ENCODE measurements at places on chromosomes 11 and 22. TPM values are rescaled to one million over a fixed set of nuclear protein-coding genes. Genes with fewer than 3 reads are reported as not detected.

GRCh38 chr11:59053387-59053786 lies 32.7 kb upstream of the GLYATL1B start:
- H3K4me1 ChIP-seq: peaks cover 6% of the 10 kb centered on the region
- no peak overlapping the region for H3K27ac ChIP-seq
- no peak for DNase-seq
- H3K4me3 ChIP-seq: no peak overlapping the region

Gene FAM180B
- total RNA-seq: not detected

GRCh38 chr11:61028135-61028729 lies 56.8 kb downstream of the CD6 start:
- H3K36me3 ChIP-seq: no peaks in the 10 kb centered on the region
- DNase-seq: no peak
- no peak overlapping the region for H3K27ac ChIP-seq
- H3K27me3 ChIP-seq: peaks cover 17% of the 10 kb centered on the region

GRCh38 chr11:117217141-117218084 lies 14.5 kb downstream of the PCSK7 start:
- H3K4me1 ChIP-seq: peaks cover 55% of the 10 kb centered on the region
- peak overlapping the region; percentile 41 for H3K4me3 ChIP-seq
- peak overlapping the region; percentile 95 for H3K27ac ChIP-seq

Gene DKK3
- total RNA-seq: 575 TPM

DNA sequence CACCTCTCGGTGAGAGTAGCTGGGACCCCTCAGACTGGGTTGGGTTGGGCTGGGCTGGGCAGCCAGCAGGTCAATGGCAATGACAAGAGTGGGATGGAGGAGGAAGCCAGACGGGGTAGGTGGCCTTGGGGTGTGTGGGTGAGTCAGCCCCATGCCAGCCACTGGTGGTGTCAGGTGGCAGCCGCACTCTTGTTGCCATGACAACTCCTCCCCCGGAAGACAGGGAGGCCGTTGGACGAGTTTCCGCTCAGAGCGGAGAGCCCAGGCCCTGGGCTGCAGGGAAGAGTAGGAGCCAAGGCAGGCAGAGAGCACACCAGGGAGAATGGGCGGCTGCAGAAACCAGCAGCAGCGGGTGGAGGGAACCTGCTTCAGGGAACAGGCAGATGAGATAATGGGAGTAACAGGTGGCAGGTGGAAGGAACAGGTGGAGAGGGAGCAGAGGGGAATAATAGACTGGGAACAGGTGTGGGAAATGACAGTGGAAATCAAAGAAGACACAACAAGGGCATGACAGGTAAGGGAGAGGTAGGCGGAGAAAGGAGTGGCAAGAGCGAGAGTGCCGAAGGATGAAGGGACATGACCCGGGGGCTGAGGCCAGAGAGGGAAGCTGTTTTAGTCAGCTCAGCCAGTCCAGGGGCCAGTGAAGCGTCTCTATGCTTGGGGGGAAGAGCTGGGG lies 8.7 kb downstream of the SPTBN2 start:
- no peaks in the 10 kb centered on the region for H3K27me3 ChIP-seq
- DNase-seq: no peak
- H3K4me1 ChIP-seq: peaks cover 12% of the 10 kb centered on the region
- no peak overlapping the region for H3K4me3 ChIP-seq
- H3K36me3 ChIP-seq: no peaks in the 10 kb centered on the region
- peak overlapping the region; percentile 80 for H3K27ac ChIP-seq

- no peak overlapping the region for H3K27ac ChIP-seq
- no peaks in the 10 kb centered on the region for H3K36me3 ChIP-seq
- peaks cover 53% of the 10 kb centered on the region for H3K27me3 ChIP-seq
- H3K4me1 ChIP-seq: peaks cover under 1% of the 10 kb centered on the region
- H3K4me3 ChIP-seq: no peak overlapping the region
Measured at GRCh38 chr11:19099093-19099492, 17.9 kb upstream of the ZDHHC13 start.

Gene TPH1
- total RNA-seq: 0.99 TPM

DNA sequence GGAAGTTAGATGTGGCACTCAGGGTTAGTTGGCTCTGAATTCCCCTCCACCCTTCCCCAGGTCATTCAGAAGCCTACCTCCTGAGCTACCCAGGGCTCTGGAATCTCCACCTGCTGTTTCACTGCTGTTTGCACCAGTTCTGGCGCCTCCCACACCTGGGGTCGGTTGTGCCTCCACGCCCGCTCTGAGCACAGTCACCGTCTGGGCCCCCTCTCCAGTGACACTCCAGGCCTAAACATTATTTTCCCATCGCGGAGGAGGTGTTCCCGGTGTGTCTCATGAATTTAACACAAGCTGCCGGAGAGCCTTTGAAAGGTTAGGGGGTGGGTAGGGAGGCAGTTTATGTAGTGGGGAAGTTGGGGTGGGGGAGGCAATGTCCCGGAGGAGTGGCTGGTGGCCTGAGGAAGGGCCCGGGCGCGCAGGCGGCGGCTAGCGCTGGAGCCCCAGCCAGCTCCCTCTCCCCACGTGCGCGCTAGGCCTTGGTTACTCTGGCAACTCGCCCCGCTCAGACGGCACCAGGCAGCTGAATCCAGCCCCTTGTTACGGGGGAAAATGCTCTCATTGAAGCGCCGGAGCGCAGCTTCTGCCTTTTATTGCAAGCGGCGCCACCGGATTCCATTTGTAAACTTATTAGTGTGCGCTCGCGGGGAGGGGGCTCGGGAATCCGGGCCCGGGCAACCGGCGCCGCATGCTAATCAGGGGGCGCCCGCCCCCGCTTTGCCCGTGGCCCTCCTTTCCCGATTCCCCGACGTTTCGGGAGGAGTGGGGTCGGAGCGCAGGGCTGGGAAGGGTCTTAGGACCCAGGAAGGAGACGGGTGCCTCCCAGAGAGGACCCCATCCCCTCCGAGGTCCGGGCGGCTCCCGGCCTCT lies 52.4 kb downstream of the GRIK4 start:
- H3K36me3 ChIP-seq: no peaks in the 10 kb centered on the region
- DNase-seq: peak; percentile 59
- no peaks in the 10 kb centered on the region for H3K27me3 ChIP-seq
- no peak overlapping the region for H3K4me3 ChIP-seq
- peaks cover 15% of the 10 kb centered on the region for H3K4me1 ChIP-seq

Gene DDI1
- total RNA-seq: not detected

Gene VPREB1
- not detected for total RNA-seq

DNA sequence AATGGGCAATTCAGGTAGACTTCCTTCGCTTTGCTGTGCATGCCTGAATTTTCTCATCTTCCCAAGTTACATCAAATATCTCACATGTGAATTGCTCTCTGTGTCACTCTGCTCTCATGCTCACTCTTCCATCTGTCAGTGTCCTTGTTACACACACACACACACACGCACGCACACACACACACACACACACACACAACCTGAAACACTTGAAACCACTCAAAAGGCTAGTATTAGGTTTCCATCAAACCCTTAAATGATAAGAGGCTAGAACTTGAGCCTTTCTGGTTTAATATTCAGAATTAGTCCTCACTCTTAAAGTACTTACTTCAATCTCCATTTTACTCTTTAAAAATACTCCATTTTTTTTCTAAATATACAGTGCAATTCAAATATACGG lies 282.4 kb downstream of the C11orf87 start:
- peaks cover 28% of the 10 kb centered on the region for H3K27me3 ChIP-seq
- H3K27ac ChIP-seq: no peak overlapping the region
- no peaks in the 10 kb centered on the region for H3K36me3 ChIP-seq
- H3K4me3 ChIP-seq: no peak overlapping the region
- DNase-seq: no peak
- H3K4me1 ChIP-seq: no peaks in the 10 kb centered on the region

Gene PTS
- total RNA-seq: 43.6 TPM

Gene SLC25A45
- 11.7 TPM for total RNA-seq

DNA sequence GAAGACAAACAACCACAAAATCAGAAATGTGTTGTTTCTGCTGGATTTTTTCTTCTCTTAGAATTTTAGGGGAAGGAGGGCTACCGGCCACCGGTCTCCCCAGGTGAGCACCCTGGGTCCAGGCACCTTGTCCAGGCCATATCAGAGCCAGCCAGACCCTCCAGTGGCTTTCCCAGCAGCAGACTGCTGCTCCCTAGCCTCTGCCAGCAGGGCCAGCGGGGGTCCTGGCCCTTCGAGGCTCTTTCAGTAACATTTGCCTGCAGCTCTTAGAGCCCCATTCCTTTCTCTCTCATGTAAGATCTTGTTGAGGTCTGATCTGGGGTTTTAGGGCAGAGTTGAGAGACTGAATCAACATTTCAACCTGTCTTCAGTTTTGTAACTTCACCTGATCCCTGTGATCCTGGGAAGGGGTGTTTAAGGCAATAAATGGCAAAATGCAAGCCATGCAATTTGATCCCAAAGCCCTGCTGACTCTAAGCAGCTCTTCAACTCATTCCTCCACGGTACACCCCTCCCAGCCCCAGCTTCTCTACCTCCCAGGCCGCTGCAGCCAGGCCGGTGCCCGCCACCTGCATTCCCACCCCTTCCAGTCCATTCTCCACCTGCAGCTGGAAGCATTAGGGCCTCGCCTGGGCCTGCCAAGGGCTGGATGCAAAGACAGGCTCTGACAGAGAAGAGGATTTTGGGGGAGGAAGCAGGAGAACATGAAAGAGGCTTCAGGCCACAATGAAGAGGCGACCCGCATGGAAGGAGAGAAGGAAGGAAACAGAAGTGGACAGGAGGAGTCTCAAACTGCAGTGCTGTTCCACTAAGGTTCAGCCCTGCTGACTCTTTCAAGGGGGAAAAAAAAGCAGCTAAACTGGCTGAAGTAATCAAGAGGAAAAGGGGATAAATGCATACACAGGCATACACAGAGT lies 113.0 kb upstream of the FGF3 start:
- H3K27ac ChIP-seq: no peak overlapping the region
- H3K4me3 ChIP-seq: no peak overlapping the region
- peak; percentile 51 for DNase-seq
- H3K27me3 ChIP-seq: peaks cover 35% of the 10 kb centered on the region
- no peaks in the 10 kb centered on the region for H3K4me1 ChIP-seq

DNA sequence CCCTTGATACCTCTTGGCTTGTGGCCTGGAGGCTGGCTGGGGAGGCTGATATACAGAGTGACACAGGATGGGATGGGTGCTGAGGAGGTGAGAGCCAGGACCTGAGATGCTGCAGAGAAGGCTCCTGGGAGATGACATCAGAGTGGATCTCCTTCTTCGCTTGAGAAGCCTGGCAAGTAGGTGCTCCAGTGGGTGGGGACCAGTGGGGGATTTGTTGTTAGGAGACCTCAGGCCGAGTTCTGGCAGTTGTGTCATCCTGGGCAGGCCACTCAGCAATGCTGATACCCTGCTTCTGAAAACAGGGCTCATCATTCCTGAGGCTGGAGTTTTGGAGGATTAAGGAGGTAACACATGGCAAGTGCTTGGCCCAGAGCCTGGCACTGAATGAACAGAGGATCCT lies 1.9 kb upstream of the NDUFV1 start:
- no peak for DNase-seq
- no peak overlapping the region for H3K27ac ChIP-seq
- H3K27me3 ChIP-seq: peaks cover 6% of the 10 kb centered on the region
- H3K4me1 ChIP-seq: peaks cover 8% of the 10 kb centered on the region
- no peaks in the 10 kb centered on the region for H3K36me3 ChIP-seq

Gene KCNQ1OT1
- 2.7 TPM for total RNA-seq

DNA sequence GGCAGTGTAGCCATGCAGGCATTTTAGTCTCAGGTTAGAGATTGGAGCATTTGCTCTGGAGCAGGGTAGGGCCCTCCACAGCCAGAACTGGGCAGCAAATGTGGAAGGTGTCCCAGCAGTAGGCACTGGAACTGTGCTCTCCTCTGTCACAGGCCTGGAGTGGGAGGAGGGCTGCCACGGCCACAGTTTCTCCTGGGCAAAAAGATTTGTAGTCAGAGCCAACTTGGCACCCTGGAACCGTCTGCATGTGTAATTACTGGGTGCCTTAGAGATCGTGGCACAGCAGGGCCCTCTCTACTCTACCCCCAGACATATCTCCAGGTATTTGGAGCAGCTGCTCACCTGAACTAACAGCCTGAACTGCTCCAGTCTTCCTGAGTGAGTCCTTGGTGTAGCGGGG lies 93.7 kb downstream of the ZC3H12C start:
- no peak for DNase-seq
- H3K4me1 ChIP-seq: peaks cover 20% of the 10 kb centered on the region
- H3K36me3 ChIP-seq: peaks cover 9% of the 10 kb centered on the region
- H3K4me3 ChIP-seq: no peak overlapping the region
- H3K27ac ChIP-seq: no peak overlapping the region

Gene SLC17A6
- not detected for total RNA-seq

- no peak overlapping the region for H3K4me3 ChIP-seq
- peak; percentile 82 for DNase-seq
- no peaks in the 10 kb centered on the region for H3K36me3 ChIP-seq
- H3K4me1 ChIP-seq: peaks cover 3% of the 10 kb centered on the region
- H3K27me3 ChIP-seq: no peaks in the 10 kb centered on the region
Measured at GRCh38 chr11:77084581-77085191, 17.9 kb downstream of the CAPN5 start.

Gene FLRT1
- total RNA-seq: 0.31 TPM

Gene OR8A1
- total RNA-seq: 0.07 TPM

DNA sequence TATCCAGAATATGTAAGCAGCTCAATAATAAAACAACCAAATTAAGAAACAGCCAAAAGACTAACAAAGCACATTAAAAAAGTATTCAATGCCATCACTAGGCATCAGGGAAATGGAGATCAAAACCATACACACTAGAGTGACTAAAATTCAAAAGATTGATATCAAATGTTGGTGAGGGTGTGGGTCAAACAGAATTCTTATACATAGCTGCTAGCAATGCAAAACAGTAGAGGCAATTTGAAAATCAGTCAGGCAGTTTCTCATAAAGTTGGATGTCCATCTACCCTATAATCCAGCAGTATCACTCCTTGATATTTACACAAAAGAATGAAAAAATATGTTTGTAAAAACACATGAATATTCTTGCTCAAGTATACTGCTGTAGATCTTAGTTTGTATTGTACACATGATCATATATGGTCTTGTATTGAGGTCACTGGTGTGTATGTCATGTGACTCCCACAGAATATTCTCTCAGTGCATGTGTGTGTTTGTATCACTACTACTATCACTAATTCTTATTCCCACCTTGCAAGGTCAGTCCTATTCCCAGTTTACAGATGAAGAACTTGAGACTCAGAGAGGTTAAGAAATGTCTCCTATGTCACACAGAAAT lies 54.9 kb downstream of the SLC5A1 start:
- no peak overlapping the region for H3K27ac ChIP-seq
- no peak for DNase-seq

GRCh38 chr11:14070896-14071295 lies 108.4 kb downstream of the SPON1 start:
- H3K4me3 ChIP-seq: no peak overlapping the region
- no peak for DNase-seq
- H3K27ac ChIP-seq: no peak overlapping the region

DNA sequence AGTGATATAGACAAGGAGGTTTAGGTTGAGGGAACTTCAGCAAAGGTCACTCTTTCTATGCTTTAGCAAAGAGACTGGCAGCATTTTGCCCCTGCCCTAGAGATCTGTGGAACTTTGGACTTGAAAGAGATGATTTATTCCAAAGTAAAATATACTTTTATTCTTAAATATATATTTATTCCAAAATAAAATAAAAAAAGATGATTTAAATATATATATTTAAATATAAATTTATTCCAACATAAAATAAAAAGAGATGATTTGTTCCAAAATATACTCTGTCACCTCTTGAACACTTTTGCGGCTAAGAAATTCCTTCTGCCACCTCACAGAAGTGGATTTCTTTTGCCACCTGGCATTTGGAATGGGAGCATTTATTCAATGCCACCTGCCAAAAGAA lies 521.3 kb upstream of the CHORDC1 start:
- H3K4me3 ChIP-seq: no peak overlapping the region
- H3K4me1 ChIP-seq: no peaks in the 10 kb centered on the region

Gene OR6M1
- total RNA-seq: not detected

Gene FOLH1
- not detected for total RNA-seq

Gene KLHDC7B
- total RNA-seq: 7.2 TPM

Gene MMP7
- 0.51 TPM for total RNA-seq

Gene BTBD18
- total RNA-seq: not detected

Gene TOLLIP
- total RNA-seq: 54.9 TPM

Data from chondrocyte (in vitro differentiated cells).